ENCODE measurements at places on chromosomes 4 and X.
A peak's percentile ranks its signal among the peaks of the same experiment; 100 is the strongest.

GRCh38 chrX:46703980-46704379 lies 54.9 kb downstream of the SLC9A7 start:
- H3K27ac ChIP-seq, result no peak overlapping the region
- no peak overlapping the region for H3K4me3 ChIP-seq
- no peaks in the 10 kb centered on the region for H3K36me3 ChIP-seq
- H3K4me1 ChIP-seq, result no peaks in the 10 kb centered on the region

DNA sequence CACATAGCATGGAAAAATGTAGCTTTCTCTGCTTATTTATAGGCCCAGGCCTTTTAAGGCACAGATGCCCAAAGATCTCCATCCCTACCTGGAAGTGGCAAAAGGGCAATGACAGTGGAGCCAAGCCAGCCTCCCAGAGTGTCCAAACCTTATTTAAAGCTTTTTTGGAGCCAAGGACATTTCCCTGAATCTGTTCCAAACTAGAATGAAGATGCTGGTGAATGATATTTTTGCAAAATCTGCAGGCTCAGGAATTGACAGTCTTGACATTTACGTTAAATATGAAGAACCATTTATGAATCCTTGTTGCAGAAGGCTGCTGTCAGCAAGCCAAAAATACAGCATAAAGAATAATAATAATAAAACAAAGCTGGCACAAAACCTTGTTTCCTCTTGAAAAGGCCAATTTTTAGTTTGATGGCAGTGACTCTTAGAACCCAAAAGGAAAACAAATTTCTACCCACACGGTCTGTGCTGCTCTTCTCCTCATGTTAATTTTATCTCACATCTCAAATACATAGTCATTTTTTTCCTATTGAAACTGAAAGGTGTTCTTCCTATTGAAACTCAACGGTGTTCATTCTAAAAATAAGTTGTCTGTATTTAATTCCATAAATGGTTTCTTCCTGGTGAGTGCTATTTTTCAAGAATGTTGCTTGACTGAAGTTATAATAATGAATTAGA lies 206.3 kb upstream of the TBL1X start:
- H3K27ac ChIP-seq, result no peak overlapping the region
- H3K27me3 ChIP-seq, result no peaks in the 10 kb centered on the region

DNA sequence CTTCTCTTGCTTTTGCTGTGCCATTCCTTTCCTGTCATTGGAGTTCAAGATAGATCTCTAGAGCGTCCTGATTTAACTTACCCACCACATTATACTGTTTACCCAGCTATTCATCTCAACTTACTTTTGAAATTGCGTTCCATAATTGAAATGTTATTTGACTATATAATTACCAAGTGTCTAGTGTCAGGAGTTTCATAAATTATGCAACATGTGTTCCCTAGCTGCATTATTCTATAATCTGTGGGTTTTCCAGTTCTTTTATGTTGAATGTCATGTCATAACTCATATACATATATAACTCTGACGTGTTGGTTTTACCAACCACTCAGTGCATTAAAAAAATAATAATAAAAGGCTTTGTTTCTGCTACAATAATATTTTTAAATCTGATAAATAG lies 285.9 kb upstream of the ARSJ start:
- no peaks in the 10 kb centered on the region for H3K36me3 ChIP-seq
- no peak overlapping the region for H3K4me3 ChIP-seq
- no peak overlapping the region for H3K27ac ChIP-seq
- H3K4me1 ChIP-seq, result no peaks in the 10 kb centered on the region
- no peak for DNase-seq
- H3K27me3 ChIP-seq, result no peaks in the 10 kb centered on the region

- no peaks in the 10 kb centered on the region for H3K4me1 ChIP-seq
- H3K36me3 ChIP-seq, result no peaks in the 10 kb centered on the region
- H3K27me3 ChIP-seq, result no peaks in the 10 kb centered on the region
- H3K4me3 ChIP-seq, result no peak overlapping the region
- no peak overlapping the region for H3K27ac ChIP-seq
Measured at GRCh38 chr4:117096886-117097285, 11.5 kb upstream of the TRAM1L1 start.

DNA sequence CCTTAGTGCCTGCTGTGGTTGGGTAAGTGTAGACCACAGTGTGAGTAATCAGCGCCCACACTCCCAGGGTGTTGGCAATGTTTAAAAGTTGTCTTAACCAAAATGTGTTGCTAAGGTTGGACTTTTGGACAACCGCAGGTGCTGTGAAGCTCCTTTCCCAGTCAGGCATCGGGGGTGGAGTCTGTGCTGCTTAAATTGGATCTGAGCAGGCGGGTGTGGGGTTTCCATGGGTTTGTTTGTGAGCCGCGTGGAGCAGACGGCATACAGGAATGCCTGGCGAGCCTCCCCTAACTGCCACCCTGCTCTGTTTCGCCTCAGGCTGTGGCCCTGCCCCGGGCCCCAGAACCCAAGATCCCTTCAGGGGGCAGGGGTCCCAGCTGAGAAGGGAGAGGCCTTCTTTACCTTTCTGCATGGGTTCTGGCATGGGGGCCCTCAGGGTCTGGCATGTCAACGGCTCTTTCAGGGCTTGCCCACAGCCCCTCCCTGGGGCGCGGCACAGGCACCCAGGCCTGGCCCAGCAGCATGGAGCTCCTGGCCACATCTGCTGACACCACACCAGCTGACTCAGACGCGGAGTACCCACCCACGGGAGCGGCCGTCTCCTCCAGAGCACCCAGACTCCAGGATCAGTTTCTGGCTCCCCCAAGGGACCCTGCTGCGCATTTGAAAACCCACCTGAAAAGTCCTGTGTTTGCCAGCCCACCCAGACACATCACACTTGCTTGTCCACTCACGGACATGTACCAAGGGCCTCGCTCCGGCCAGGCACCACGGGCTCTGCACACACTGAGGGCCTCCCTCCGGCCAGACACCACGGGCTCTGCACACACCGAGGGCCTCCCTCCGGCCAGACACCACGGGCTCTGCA lies 5.1 kb upstream of the SPON2 start:
- H3K4me3 ChIP-seq, result no peak overlapping the region
- H3K36me3 ChIP-seq, result no peaks in the 10 kb centered on the region
- H3K27me3 ChIP-seq, result no peaks in the 10 kb centered on the region
- H3K27ac ChIP-seq, result no peak overlapping the region
- peaks cover 10% of the 10 kb centered on the region for H3K4me1 ChIP-seq

DNA sequence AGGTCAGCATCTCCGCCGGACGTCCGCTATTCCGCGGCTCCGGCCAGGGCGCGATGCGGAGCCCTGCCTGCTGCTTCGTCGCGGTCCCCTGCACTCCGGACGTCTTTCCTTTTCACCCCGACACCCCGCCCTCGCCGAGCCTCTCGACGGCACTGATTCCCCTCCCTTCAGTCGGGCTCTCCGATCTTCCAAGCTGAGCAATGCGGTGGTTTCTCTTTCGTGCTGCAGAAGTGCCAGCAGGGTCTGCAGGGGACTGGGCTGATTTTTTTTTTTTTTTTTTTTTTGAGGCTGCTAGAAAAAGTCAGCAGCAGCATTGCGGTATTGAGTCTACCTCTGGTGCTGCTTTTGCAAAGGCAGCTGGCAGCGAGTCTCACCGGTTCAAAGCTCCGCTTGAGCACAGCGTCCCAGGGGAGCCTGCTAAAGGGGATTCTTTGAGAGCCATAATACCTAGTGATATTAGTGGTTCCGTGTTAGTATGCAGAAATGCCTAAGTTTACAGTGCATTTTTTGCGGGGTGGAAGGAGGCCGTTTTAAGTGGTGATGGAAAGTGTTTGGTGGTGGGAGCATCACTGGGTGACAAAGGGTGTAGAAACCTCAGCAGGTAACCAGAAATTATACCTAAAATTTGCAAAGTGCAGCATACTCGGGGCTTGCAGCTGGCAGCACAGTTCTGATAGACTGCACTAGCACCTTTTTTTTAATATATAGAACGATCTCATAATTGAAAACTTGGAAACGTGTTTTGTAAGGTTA lies 969 bp downstream of the STIM2 start:
- H3K4me1 ChIP-seq, result peaks cover 21% of the 10 kb centered on the region
- peak overlapping the region; percentile 81 for H3K4me3 ChIP-seq
- no peaks in the 10 kb centered on the region for H3K36me3 ChIP-seq
- H3K27me3 ChIP-seq, result no peaks in the 10 kb centered on the region

- no peak for DNase-seq
- H3K4me3 ChIP-seq, result no peak overlapping the region
- no peak overlapping the region for H3K27ac ChIP-seq
Measured at GRCh38 chr4:101197350-101197749, 150.0 kb downstream of the PPP3CA start.

DNA sequence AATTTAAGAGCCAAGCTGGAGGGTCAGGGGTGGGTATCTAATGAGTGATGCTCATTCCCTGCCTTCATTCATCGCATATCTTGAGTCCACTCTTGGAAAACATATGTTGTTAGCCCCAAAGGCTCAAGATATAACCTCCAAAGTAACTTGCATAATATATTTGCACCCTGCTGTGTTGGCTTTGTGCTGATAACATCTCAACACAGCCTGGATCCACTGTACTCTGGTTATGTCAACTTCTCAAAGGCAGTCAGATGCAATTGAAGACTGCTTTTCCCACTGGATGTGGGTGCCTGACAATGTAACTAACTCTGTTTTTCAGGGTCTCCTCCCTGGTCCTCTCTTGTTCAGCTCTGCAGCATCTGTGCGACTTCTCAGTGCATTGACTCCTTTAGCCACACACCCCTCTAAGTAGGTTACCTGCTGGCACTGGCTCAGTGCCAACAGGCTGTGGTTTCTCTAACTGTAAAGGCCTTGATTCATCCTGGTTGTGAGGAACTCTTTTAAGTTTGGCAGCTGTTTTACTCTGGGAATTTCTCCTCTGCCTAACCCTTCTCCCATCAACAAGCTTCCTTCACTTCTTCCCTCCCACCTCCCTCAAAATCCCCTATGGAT lies 28.1 kb downstream of the SLC16A2 start:
- DNase-seq, result no peak
- H3K27me3 ChIP-seq, result no peaks in the 10 kb centered on the region
- H3K4me3 ChIP-seq, result no peak overlapping the region
- no peak overlapping the region for H3K27ac ChIP-seq
- no peaks in the 10 kb centered on the region for H3K36me3 ChIP-seq

DNA sequence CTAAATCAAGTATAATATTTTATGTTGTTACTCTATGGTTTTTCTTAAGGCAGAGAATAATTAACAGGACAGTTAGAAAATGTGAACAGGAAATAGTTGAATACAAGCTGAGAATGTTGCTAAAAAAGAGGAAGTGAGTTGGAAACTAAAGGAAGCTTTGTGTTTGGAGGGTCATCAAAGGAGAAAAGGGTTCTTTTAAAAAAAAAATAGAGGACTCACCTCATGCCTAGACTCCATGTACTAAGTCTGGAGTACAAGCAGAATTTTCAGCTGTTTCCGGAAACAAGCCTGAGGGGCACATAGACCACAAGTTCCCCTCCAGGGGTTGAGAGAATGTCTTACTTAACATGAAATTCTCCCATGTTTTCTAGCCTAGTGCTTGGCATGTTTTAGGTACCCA lies 20.1 kb upstream of the MAP7D3 start:
- no peak overlapping the region for H3K27ac ChIP-seq
- H3K4me1 ChIP-seq, result no peaks in the 10 kb centered on the region
- no peaks in the 10 kb centered on the region for H3K27me3 ChIP-seq
- DNase-seq, result no peak
- H3K36me3 ChIP-seq, result no peaks in the 10 kb centered on the region
- H3K4me3 ChIP-seq, result no peak overlapping the region

DNA sequence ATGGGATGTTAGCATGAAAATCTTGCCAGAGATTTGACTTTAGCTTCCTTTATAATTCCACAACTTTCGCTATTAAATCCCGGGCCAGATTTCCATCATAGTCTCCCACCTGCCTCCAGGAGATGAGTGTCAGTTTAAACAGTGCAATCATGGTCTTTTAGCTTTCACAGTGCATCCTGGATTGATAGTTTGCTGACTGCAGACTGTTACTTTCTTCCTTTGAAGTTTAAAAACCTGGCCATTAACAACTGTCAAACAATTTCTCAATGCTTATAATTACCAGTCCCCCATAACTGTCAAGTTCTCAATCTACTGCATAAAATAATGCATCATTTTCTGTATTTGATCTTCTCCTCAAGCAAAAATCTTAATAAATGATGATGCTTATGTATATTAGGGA lies 108.4 kb upstream of the FSTL5 start:
- no peaks in the 10 kb centered on the region for H3K27me3 ChIP-seq
- no peaks in the 10 kb centered on the region for H3K36me3 ChIP-seq
- DNase-seq, result no peak
- H3K4me3 ChIP-seq, result no peak overlapping the region
- H3K4me1 ChIP-seq, result no peaks in the 10 kb centered on the region

DNA sequence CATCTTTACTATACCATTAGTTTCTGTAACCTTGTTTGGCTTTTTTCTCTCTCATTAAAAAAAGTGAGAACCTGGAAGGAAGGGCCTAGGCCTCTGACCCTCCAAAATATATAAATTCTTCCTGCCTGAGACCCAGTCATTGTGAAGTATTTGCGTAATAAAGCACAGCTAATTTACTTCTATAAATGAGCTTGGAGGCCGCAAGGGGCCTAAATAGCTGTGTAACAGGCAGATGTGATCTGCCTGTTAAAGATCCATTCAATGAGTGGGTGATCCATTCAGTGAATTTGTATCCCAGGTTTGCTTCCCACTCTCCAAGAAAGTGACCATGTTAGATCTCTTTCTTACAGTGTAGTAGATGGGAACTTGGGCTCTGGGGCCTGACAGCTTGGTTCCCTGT lies 595 bp upstream of the PYURF start:
- peaks cover 5% of the 10 kb centered on the region for H3K4me1 ChIP-seq
- H3K36me3 ChIP-seq, result no peaks in the 10 kb centered on the region
- H3K27me3 ChIP-seq, result no peaks in the 10 kb centered on the region

- H3K27ac ChIP-seq, result no peak overlapping the region
- H3K4me1 ChIP-seq, result no peaks in the 10 kb centered on the region
- no peak overlapping the region for H3K4me3 ChIP-seq
- no peaks in the 10 kb centered on the region for H3K27me3 ChIP-seq
Measured at GRCh38 chr4:56937262-56937661, 29.6 kb downstream of the REST start.

DNA sequence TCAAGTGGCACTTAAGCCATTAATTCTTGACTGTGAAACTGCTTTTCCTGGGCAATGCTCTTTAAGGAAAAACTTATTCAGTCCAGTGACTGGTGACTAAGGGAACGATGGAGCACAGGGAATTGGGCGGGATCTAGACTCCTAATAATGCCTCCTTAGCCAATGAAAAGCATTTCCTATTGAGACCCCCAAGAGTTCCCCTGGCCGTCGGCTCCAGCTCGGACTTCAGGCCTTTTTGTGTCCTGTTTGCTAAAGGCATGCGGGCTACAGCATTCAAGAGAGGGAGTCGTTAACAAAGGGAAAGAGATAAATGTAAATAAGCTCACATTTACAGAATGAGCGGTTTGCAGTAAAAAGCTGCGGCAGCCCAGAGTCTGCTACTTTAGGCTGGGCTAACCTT lies at the start of gene LPAR4:
Gene LPAR4, plus strand, starts transcription at position 232 of the 400 bp plus-strand sequence. CDS start 7,150 bp downstream, outside the sequence.
- peak; percentile 37 for DNase-seq
- H3K27me3 ChIP-seq, result no peaks in the 10 kb centered on the region
- H3K4me1 ChIP-seq, result no peaks in the 10 kb centered on the region
- H3K36me3 ChIP-seq, result no peaks in the 10 kb centered on the region
- H3K27ac ChIP-seq, result no peak within 1 kb of the TSS
- H3K4me3 ChIP-seq, result no peak within 1 kb of the TSS

GRCh38 chrX:48492293-48492910 lies 16.4 kb upstream of the PORCN start:
- H3K4me1 ChIP-seq, result no peaks in the 10 kb centered on the region
- no peaks in the 10 kb centered on the region for H3K36me3 ChIP-seq
- no peak overlapping the region for H3K27ac ChIP-seq
- no peaks in the 10 kb centered on the region for H3K27me3 ChIP-seq
